ENCODE measurements at places on chromosomes 2 and 18. TPM values are rescaled to one million over a fixed set of nuclear protein-coding genes. Genes with fewer than 3 reads are reported as not detected.

GRCh38 chr2:174595116-174595809 is 2.3 kb downstream of the WIPF1 start:
- H3K4me1 ChIP-seq, result peaks cover 37% of the 10 kb centered on the region
- no peaks in the 10 kb centered on the region for H3K27me3 ChIP-seq
- H3K27ac ChIP-seq, result peak overlapping the region; percentile 4
- DNase-seq, result no peak

DNA sequence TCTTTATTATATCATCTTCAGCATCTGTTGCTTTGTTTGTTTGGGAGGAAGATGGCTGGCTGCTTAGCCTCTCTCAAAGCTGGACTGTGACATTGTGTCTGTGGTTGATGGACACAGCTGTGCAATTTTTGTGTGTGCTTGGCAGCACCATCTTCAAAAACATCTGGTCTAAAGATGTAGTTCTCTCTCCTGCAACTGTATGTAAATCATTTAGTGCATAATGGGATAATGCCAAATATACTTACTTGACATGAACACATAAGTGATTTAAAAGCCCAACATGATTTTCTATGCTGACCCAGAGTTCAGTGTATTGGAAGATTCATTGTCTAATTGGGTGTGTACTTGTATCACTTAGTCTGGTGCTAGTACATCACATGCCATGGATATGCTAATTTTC is 112.2 kb downstream of the MAP4K4 start:
- no peak overlapping the region for H3K4me3 ChIP-seq
- no peak for DNase-seq
- H3K36me3 ChIP-seq, result no peaks in the 10 kb centered on the region
- no peaks in the 10 kb centered on the region for H3K27me3 ChIP-seq
- peaks cover 90% of the 10 kb centered on the region for H3K4me1 ChIP-seq

POTEC gene
- not detected for total RNA-seq

- no peaks in the 10 kb centered on the region for H3K36me3 ChIP-seq
- no peaks in the 10 kb centered on the region for H3K27me3 ChIP-seq
- no peaks in the 10 kb centered on the region for H3K4me1 ChIP-seq
- no peak overlapping the region for H3K27ac ChIP-seq
- no peak for DNase-seq
- no peak overlapping the region for H3K4me3 ChIP-seq
Observed at GRCh38 chr2:116586328-116586689, 1228.2 kb upstream of the DDX18 start.

DSG1 gene
- total RNA-seq, result 1.3 TPM

INHA gene
- total RNA-seq, result 2.4 TPM
